ENCODE measurements at places on chromosomes 11 and 22.

DNA sequence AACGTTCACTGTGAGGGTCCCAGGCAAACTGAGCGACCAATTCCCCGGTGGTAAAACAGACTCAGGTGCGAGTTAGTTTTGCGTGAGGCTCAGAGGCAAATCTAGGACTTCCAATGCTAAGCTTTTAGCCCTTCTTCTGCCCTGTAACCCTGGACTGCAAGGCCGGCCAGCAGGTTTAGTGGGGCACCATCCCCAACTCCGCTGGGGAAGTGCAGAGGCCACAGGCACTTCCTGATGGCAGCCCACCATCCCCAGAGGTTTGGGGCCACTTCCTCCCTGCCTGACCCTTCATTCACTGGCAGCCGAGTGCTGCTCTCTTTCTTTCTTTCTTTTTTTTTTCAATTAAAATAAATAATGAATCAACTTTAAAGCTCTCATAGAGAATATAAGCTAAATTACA lies 124.6 kb upstream of the B3GAT1 start:
- no peak for DNase-seq

- no peak for DNase-seq
Measured at GRCh38 chr22:43488031-43488866, 76.4 kb downstream of the MPPED1 start.

- DNase-seq, result no peak
Measured at GRCh38 chr11:44725757-44726282, 942 bp upstream of the TSPAN18 start.

DNA sequence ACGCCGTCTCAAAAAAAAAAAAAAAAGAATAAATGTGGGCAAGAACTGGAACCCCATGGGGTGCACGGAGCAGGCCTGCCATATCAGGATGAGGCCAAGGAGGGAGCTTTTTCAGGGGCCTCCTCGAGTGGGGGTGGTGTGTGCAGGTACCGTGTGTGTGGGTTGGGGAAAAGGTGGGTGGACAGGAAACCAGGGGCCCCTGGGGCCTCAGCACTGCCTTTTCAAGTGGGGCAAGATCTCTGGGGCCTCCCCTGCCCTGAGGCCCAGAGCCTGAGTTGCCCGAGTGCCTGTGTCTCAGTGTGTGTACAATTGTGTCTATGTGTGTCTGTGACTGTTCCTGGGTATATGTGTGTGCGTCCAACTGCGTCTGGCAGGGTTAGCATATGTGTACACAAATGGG lies 23.8 kb downstream of the TEF start:
- no peak for DNase-seq

DNA sequence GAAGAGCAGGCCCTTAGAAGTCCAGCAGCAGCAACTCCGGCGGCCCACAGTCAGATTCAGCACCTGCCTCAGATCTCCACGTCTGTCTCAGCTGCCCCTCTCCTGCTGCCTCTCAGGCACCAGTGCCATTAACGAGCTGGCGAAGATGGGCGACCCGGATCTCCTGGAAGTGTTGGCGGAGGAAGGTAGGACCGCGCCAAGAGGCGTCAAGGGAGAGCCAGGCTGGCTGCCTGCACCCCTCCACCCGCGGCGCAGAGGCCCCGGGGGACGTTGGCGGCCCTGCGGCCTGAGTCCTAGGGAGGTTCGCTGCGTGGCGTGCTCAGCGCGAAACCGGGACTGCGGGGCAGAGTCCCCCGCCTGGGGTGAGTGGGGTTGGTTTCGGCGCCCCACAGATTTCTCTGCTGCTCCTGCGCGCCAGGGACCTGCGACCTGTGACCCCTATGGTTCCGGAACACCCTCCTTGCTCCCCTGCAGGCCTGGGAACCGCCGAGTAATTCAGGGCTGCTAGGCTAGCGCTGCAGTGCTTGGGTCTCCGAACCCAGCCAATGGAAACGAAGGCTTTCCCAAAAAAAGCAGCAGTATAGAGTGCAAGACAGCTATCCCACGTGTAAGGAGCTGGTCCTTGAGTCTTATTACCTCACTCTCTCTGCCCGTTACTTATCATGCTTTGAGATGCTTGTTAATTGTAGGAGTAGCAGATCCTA lies 615 bp downstream of the ANO5 start:
- DNase-seq, result no peak

DNA sequence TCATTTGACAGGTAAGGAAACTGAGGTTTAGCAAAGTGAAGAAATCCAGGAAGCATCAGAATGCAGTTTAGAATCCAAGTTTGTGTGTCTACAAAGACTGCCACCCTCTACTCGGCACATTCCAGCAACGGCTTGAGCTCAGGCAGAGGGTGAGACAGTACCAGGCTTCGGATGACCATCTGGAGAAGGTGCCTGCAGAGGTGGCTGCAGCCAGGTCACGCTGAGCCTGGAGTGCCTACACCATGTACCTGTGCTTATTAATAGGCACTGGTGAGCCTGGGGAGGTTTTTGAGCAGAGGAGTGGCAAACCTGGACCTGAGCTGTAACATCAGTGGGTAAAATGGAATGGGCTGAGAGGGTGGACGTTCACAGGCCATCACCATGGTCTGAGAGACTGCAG lies 4.7 kb downstream of the FXYD6 start:
- no peak for DNase-seq

- no peak for DNase-seq
Measured at GRCh38 chr11:118349475-118349874, 5.3 kb downstream of the CD3G start.

DNA sequence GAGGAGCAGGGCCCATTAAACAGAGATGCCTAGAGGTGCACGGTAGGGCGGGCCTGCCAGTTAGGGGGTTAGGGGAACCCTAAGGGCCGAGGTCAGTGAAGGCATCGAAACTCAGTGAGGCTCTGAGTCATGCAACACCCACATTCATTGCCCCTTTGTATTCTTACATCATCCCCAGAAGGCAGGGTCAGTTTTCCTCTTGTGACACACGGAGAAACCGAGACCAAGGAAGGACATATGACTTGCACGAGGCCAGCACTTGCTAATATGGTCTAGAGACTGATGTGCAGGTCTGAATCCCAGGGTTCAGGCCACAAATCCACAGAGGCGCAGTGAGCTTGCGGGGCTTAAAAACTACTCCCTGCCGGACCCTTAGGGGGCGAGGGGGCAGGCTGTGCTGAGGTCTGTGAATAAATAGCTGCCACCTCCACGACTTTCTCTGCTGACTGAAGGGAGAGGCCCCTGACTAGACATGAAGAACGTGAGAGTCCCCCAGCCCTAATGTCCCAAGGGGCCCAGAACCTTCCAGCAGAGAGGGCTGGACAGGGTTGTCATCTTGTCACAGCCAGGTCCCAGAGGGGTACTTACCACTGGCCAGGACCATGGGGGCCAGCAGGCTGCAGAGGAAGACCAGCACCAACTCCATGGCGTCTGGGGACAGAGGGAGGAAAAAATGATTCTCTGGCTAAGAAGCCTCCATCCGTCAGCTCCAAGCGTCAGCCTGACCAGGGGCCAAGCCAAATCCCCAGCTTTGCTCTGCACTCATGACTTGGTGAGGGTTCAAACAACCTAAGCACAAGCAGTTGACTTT lies 17.8 kb upstream of the FXYD2 start:
- DNase-seq, result no peak

GRCh38 chr11:57758174-57758573 lies 3.4 kb upstream of the CTNND1 start:
- DNase-seq, result no peak

DNA sequence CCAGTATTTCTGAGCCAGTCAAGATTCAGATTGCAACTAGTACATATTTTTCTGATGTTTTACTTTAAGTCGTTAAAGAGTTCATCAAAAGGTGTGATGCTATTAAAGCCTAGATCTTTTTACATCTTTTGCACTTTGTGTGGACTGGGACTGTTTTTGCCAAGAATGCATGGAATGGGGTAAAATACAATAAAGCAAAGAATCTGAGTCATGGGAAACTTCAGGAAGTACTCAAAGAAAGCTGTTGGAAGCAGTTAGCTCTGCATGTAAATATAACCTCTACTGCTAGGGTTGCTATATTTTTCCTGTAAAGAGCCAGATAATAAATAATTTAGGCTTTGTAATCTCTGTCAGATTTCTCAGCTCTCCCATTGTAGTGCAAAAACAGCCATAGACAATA lies 20.9 kb downstream of the ATXN10 start:
- DNase-seq, result no peak

DNA sequence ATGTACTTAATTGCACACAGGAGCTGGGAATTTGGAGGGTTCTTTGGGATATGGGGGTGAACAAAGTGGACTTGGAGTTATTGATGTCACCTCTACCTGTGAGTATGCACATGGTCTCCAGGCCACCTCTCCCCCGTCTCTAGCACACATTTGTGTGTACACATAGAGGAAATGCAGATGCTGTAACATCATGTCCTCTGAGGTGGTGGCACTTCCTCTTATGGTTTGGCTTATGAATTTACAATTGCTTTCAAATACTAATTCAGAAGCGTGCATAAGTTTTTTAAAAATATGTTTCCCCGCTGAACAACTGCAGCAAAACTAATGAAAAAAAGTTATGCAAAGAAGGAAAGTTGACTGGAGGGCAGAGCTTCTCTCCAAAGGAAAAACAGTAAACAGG lies 152.0 kb upstream of the TENM4 start:
- no peak for DNase-seq

- DNase-seq, result no peak
Measured at GRCh38 chr11:24622262-24622661, 125.4 kb downstream of the LUZP2 start.

GRCh38 chr11:71221201-71221600 lies 31.2 kb downstream of the SHANK2 start:
- DNase-seq, result no peak

- no peak for DNase-seq
Measured at GRCh38 chr22:44592126-44592823, 94.2 kb upstream of the RTL6 start.

- no peak for DNase-seq
Measured at GRCh38 chr11:43267856-43268580, 43.8 kb upstream of the API5 start.

- no peak for DNase-seq
Measured at GRCh38 chr11:126776119-126776518, 224.5 kb downstream of the KIRREL3 start.

DNA sequence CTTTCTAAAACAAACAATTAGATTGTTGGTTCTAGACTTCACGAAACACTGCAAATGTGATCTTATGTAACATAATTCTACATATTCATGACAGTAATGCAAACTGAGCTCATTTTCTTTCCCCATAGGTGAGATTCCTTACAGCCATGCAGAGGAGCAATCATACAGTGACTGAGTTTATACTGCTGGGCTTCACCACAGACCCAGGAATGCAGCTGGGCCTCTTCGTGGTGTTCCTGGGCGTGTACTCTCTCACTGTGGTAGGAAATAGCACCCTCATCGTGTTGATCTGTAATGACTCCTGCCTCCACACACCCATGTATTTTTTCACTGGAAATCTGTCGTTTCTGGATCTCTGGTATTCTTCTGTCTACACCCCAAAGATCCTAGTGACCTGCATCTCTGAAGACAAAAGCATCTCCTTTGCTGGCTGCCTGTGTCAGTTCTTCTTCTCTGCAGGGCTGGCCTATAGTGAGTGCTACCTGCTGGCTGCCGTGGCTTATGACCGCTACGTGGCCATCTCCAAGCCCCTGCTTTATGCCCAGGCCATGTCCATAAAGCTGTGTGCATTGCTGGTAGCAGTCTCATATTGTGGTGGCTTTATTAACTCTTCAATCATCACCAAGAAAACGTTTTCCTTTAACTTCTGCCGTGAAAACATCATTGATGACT lies 1.5 kb downstream of the OR9G1 start:
- DNase-seq, result no peak

DNA sequence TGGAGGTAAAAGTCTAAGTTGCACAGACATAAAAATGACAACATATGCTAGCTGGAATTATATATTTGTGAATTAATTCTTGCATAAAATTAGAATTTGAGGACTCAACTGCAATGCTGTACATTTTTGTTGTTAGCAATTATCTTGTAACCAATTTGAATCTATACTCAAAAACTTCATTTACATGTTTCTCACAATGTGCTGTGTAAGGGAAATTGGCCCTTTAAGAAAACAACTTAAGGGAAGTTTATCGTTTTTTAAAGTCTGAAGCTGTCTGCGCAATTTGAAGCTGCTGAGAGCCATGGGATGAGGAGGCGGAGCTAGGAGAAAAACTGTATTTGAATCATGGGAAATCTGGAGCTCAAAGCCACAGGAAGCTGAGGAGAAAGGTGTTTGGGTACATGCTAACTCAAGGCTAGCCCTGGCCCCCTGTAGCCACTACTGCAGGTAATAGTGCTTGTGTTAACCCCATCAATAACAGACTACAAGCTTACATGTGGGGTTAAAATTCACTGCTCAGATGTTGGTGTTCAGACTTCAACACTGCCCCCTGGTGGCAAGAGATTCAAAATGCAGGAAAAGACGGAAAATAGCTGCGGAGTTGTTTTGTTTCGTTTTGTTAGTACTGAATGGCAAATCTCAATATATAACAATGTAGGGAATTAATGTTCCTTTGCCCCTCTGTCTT lies 126.1 kb downstream of the BRD1 start:
- DNase-seq, result peak; percentile 35

DNA sequence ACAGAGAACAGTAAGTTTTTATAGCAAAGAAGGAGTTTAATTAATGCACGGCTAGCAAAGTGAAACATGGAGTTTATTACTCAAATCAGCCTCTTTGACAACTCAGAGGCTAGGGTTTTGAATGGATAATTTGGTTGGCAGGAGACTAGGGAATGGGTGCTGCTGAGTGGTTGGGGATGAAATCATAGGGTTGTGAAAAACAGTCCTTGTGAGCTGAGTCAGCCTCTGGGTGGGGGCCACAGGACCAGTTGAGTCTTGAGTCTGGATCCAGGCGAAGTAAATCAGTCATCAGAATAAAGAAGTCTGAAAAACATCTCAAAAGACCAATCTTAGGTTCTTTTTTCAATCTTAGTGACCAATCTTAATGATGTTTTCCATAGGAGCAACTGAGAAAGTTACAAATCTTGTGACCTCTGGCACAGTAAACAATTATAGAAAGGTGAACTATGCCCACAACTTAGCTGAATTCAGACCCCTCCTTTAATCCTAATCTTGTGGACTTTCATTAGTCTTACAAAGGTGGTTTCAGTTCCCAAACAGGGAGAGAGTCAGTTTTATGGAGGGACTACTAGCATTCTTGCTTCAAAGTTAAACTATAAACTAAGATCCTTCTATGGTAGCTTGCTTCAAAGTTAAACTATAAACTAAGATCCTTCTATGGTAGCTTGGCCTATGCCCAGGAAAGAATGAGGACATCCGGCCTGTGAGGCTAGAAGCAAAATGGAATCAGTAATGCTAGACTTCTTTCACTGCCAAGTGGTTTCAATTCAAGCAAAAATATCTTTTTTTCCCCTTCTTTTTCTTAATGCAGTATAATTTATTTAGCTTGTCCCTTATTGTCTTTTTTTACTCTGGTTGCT lies 84.5 kb downstream of the AASDHPPT start:
- DNase-seq, result no peak
